ENCODE measurements at places on chromosomes 16 and 17.

DNA sequence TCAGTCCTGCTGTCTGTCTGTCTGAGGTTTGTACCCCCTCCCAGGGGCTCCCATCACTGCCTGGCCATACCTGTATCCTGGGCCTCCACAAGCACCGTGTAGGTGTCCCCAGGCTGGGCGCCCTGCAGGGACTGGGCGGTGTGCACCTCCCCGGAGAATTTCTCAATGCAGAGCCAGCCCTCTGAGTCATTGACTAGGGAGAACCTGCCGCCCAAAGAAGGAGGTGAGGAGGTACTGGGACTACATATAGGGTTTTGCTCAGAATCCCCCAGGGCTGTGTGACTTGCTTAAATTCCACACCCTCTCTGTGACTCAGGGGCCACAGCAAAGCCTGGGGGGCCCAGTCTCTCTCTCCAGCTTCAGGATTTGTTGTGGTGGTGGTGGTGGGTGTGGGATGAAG, 7.6 kb downstream of the CDH16 start:
- no peak for DNase-seq

GRCh38 chr17:30200106-30200505, 35.4 kb downstream of the SLC6A4 start:
- no peak for DNase-seq

- DNase-seq = no peak
These were observed 40.4 kb downstream of the BAIAP2 start for GRCh38 chr17:81075307-81075706.

- DNase-seq = no peak
These were observed 2.5 kb upstream of the WFIKKN2 start for GRCh38 chr17:50832864-50833381.

DNA sequence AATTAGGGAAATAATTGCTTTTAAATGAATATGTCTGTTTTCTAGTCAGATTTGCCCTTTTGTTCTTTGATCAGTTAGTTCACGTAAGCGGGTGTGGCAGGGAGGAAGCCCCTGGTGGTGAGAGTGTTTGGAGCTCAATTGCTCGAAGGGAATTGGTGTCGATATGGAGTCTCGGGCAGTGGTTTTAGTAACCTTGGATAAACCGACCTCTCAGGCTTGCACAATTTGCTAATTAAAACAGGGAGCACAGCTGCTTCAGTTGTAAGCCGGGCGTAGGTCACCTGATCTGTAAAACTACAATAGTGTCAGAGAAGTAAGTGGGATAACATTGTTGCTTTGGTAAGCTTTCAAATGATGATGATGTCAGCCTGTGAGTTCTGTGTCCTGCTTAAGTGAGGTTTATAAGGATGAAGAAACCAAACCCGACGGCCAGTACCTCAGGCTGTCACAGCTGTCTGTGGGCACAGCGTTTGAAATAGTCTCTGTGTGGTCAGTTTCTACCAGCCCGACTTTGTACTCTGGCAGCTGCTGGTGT, 2.9 kb downstream of the ZNF750 start:
- DNase-seq = no peak

- DNase-seq = no peak
These were observed 17.5 kb downstream of the MYBBP1A start for GRCh38 chr17:4537451-4538235.

DNA sequence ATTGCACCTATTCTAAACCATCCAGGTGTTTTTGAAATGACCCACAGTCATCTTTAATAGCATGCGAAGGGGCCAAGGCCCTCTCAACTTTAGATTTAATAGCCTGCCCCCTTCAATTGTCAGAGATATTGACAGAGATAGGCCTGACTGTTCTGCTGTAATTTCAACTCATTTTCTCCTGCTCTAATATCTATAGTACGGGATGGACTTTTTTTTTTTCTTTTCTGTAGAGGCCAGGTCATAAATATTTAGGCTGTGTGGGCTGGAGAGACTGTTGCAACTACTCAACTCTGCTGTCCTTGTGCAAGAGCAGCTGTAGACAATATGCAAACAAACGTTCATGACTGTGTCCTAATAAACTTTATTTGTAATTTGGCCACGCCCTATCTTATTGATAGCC, 24.7 kb upstream of the KRT20 start:
- peak; percentile 86 for DNase-seq

Data from HCEC 1CT (cell line).